ENCODE measurements at places on chromosomes 7 and 10.
A peak's percentile ranks its signal among the peaks of the same experiment; 100 is the strongest.

DNA sequence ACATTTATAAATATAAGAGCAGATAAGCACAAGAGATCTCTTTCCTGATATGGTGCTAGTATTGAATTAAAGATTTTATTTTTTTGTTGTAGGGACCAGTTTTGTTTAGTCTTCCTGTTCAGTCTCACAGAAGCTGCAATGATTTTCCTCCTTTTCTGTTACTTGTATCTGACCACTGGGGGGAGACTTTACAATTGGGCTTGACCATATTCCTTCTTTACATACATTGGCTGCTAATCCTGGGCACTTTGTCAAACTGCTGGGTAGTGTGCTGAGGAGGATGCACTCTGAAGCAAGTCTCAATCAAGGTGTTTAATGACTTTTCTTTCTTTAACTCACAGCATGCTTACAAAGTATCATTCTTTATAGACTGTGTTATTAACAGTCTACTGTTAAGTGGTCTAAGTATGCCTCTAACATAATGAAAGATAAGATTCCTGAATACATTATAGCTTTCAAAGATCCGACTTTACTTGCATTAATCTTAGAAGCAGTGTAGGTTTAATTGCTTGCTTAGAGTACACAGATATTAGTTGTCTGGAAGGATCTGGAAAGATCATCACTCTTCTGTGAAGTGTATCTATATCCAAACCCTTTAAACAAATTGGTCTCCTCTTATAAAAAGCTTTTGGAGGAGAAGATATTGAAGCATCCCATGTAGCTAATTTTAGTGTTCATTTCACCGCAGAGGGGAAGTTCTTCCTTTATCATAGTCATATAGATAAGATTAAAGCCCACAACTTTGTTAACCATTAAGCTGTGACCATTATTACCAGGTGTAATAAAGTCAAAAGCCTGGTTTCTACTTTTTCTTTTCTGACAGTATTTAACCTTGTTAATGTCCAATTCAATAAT, 3.1 kb downstream of the PALS2 start:
- DNase-seq = peak; percentile 79

DNA sequence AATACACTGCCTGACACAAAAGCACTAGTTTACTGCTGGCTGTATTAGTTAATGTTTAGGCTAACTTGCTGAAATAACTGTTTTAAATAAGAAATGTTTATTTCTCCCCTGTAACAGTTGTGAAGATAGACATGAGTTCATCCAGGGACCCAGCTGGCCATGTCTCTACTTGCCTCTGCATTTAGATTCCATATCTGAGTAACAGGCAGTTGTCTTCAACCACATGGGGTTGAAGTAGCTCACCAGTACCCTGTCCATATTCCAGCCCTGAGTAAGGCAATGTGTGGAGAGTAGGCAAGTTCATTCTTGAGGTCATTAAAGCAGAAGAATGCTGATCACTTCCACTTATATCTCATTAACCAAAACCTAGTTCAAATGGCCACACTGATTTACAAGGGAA, 31.1 kb upstream of the RSBN1L start:
- no peak for DNase-seq

DNA sequence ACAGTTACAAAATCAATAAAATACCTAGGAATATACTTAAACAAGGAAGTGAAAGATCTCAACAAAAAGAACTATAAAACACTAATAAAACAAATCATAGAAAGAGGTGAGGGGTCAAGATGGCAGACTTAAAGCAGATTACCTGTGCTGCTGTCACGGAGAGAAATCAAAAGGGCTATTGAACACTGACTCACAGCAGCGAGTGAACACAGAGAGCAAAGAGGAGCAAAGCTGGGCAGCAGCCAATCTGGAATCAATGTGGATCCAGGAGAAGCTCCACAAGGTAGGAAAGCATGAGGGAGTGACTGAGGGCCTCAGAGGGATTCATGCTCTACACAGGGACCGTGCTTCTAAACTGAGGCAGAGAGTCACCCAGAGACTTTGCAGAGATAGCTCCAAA, 562.0 kb upstream of the SEMA3D start:
- no peak for DNase-seq

DNA sequence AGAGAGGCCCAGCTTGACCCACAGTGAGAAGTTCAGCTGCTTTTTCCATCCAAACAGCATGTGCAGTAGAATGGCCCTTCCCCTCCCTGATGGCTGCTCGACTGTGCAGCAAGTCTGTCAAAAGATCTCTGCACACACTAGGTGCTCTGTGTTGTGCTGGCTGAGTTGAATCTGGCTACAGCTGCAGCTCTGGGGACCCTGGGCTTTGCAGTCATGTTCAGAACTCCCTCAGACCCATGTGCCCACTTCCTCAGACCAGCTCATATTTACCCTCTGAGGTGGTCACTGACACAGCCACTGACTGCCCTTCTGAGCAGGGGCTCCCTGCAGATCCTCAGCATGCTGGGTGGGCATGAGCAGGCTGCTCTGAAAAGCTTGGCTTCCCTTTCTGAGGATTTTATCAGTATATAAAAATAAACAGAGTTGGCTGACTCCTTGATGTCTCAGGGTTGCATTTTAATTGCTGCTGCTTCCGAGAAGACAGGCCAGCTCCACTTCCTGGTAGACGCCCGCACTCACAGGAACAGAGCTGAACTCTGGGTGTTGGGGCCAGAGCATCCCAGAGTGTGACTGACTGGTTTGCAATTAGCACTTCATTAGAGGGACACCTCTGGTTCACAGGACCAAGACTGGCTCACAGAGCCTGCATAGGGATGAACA, 507.9 kb downstream of the RPS24 start:
- no peak for DNase-seq

DNA sequence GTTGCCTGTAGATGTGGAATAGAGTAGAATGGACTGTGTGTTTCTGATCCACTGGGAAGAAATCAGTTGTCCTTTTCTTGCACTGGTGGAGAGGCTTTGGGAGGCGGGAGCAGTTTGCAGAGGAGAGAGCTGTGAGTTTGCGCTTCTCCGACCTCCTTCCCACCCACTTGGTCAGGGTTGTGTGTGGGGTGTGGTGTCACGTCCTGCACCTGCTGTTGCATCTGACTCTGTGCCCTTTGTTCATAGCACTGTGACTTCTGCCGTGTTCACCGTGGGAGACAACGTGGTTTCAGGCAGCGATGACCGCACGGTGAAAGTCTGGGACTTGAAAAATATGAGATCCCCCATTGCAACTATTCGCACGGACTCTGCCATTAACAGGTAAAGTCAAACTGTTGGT, 67.8 kb downstream of the WDR37 start:
- DNase-seq = no peak

DNA sequence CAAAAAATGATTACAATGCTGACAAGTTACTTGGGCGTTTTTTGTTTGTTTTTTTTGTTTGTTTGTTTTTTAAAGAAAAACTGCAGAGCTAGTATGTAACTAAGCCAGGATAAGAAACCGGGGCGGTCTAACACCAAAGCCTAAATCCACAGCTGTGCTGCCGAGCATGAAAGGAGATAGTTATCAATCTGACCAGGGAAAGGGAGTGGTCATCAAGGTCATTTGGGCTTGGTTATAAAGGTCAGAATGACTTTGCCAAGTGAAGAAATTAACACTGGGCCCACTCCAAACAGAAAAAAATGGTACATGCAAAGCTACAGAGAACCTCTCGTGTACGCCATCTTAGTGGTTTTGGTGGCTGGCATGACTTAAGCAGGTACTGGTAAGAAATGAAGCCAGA, 104.7 kb downstream of the SRPK2 start:
- DNase-seq = no peak

- DNase-seq = no peak
Observed at GRCh38 chr10:91978585-91978984, 55.0 kb downstream of the BTAF1 start.

DNA sequence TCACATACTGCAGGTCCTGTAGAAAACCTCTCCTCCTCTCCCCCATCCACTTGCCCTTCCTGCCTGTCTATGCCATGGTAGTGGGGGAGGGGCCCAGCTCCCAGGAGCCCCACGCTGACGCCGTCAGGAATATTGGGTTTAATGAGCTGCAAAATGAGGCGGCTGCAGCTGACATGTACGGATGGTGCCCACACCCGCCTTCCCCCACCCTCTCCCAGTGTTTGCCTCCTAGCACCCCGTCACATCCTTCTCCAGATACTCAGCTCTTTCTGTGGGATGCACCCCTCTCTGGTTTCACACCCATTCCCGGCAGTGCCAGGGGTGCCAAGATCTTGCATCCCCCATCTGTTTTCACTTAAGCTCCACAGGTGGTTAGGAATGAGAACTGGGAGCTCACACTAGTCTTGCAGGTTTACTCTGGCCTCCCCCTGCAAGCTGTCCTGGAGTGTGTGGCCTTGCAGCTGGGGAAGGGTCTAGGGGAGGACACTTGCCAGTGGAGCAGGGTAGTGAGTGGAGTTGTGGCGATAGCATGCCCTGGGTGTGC, 26.1 kb downstream of the GBX1 start:
- no peak for DNase-seq

DNA sequence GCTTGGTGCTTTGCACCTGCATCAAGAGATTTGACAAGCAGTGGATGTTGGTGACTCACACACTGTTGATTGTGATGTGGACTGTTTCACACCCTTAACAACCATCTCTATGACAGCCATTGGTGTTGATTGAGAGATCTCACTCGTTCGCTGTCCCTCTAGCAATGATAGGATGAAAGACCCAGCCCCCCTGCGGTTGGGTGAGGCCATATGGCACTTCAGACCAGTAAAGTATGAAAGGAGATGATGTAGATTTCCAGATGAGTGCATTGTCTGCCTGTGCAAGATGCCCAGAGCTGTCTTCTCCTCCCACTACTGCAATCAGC, 138.7 kb upstream of the PRR15 start:
- peak; percentile 8 for DNase-seq

DNA sequence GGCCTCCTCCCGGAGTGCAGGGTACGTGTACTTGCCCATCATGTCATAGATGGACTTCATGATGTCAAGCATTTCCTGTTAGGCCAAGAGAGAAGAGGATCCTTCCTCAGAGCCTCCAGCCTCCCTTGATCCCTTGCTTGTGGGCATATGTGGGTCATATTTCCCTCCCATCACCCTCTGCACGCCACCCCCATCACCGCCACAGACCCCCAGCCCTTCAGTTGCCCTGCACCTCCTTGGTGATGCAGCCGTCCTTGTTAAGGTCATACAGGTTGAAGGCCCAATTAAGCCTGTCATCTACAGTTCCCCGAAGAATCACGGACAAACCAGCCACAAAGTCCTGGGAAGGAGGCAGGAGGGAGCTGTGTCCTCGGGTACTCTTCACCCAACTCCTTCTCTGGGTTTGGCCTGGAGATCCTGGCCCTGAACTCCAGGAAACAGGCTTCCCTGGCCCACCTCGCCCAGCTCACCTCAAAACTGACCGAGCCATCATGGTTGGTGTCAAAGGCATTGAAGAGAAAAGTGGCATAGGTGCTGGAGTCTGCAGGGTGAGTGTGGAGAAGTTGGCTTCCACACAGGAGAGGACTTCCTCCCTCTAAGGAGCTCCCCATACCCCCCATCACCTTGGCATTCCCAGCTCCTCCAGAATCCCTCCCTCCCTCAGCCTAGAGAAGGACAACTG, 9.8 kb upstream of the OGA start:
- no peak for DNase-seq

- no peak for DNase-seq
Observed at GRCh38 chr7:20331910-20332813, 1.5 kb downstream of the ITGB8 start.

DNA sequence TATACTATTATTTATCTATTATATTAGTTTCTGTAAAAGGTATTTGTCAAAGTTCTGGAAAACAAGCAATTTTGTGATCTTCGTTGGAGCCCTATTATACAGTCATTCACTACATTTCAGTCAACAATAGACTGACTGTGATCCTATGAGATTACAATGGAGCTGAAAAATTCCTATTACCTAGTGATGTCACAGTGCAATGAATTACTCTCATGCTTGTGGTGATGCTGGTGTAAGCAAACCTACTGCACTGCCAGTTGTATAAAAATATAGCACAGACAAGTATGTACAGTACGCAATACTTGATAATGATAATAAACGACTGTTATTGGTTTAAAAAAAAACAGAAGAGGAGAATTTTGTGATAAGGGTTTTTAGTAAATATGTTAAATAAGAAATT, 21.4 kb downstream of the OR6V1 start:
- no peak for DNase-seq

DNA sequence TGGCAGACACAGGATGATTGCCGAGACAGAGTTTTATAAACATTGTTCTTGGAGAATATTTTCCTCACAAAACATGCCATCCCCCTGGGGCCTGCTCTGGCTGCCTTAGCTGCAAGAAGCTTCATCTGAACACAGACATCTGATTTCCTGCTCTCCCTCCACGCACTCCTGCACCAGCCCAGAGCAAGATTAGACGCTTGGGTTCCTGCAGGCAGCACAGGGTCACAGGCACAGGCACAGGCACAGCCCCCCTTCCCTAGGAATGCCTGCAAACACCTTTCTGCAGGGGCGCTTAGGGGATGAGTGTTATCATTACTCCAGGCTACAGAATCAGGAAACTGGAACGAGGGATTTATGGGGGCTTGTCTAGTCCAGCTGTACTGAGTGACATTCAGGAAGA, 450.3 kb downstream of the GRID1 start:
- DNase-seq = no peak

GRCh38 chr10:73732931-73733623, 11.1 kb upstream of the SEC24C start:
- no peak for DNase-seq

DNA sequence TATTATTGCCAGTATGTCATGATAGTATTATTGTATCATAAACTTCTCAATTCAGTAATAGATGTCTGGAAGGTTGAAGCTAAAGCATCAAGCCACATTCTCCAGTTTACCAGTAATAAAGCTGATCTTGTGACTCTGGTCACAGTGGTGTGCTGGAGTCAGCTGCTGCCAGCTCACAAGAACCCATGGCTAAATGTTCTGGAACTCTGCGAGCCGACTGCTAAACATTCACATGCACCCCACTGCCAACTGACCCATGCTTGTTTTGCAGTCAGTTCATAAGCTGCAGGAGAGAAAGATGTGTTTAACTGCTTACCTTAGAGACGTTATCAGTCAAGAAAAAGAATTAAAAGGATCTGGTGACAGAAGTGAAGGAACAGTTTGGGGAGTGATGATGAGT, 5.9 kb upstream of the DNTT start:
- no peak for DNase-seq

DNA sequence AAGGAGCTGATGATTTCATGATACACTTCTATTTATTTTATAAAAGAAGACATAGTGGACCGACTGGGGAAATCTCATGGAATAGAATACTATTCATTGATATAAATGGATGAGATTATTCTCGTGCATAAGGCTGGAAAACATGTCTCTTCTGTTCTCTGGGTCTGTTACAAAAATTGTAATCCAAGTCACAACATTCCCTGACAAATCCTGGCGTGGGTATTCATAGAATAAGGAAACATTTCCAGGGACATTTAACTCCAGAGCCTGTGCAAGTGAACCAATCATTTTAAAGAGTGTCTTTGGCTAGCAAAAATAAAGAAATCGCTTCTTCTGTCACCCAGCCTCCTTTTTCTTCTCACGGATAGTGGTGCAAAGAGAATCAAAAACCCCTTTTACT, 1148.5 kb upstream of the AUTS2 start:
- DNase-seq = no peak

DNA sequence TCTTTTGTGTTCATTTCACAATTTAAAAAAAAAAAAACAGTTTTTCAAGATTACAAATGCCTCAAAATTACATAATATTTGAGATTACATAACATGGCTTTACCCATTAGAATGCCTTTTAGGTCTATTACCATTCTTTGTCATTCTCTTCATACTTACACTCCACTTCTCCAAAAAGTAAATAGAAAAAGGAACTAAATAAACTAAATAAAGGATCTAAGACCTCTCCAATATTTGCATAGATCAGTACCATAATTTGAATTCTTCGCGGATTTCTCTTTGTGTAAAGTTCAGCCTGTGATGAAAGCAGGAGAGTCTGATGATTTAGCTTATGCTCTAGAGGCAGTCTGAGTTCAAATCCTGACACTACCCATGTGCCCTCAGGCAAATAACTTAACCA, 56.4 kb upstream of the C1GALT1 start:
- no peak for DNase-seq
